ENCODE measurements at places on chromosomes 12 and 14.
A peak's percentile ranks its signal among the peaks of the same experiment; 100 is the strongest.

DNA sequence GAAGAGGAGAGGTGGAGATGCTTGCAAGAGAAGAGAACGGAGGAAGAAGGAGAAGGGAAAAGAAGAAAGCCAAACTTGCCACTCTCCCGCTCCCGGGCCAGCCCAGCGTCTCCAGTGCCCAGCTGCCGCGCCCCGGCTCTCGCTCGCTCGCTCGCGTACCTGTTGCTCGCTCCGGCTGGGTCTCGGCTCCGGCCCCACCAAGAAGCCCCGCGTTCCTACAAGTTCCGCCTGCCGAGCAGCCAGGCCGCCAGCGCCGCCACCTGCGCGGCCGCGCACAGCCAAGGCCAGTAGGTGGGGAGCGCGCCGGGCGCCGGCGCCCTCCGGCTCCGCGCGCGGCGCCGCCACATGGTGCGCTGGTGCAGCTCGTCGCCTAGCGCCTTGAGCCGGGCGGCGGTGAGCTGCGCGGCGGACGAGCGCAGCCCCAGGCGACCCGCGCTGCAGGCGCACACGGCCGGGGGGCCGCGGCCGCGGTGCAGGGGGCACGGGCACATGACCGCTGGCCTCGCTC lies 370 bp downstream of the HRK start:
- DNase-seq = no peak

- no peak for DNase-seq
Measured at GRCh38 chr14:104373055-104373854, 206.3 kb upstream of the C14orf180 start.

GRCh38 chr12:1380171-1380851 lies 214.1 kb downstream of the FBXL14 start:
- DNase-seq = no peak

DNA sequence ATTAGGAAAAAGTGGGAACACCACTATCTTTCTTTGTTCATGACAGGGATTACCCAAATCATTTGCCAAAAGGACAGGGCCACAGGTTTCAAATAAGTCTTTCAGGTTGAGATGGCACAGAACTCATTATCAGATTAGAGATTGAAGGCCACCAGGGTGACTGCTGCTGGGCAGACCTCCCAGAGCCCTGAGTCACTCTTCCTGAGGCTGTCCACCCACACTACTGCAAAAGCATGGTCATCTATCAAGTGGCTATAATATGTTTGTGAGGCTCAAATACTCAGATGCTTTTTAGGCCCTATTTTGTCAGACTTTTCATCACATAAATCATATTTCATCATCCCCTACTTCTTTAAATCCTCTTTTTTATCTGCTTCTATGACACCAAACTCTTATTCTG lies 155.3 kb upstream of the CCDC196 start:
- no peak for DNase-seq

GRCh38 chr14:77369285-77369684 lies 7.6 kb downstream of the TMED8 start:
- DNase-seq = no peak

DNA sequence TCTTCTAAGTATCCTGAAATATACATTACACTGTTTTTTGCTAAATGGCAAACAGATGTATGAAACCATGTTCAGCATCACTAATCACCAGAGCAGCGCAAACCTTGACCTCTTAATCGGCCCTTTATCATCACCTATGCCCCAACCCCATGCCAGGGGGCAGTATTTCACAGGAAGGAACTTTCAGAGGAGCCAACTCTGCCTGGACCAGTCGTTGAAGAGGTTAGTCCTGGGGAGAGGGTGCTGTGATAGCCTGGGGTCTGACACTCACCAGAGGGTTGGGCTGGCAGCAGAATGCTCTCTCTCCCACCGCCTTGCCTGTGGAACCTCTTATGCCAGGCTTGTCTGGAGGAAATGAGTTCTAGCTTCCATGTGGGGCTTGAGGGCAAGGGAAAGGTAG lies 411.7 kb downstream of the TMEM117 start:
- DNase-seq = peak; percentile 95

DNA sequence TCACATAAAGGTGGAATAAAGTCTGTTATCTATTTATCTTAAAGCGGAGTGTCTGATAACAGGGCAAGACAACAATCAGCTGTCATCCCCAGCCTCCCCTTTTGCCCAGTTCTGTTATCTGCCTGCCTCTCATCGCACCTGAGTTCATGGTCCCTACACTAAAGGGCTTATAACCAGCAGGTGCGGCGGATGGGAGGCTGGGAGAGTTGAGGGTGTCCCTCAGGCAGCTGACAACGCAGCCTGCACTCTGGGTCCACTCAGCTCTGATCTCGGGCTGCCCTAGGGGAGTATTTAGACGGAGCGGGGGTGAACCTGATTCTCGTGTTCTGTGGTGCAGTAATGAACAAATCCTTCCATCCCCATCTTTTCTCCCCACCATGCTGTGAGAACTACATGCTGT lies 34.0 kb upstream of the JDP2 start:
- no peak for DNase-seq

GRCh38 chr14:20632448-20632830 lies 9.1 kb downstream of the OR6S1 start:
- no peak for DNase-seq

DNA sequence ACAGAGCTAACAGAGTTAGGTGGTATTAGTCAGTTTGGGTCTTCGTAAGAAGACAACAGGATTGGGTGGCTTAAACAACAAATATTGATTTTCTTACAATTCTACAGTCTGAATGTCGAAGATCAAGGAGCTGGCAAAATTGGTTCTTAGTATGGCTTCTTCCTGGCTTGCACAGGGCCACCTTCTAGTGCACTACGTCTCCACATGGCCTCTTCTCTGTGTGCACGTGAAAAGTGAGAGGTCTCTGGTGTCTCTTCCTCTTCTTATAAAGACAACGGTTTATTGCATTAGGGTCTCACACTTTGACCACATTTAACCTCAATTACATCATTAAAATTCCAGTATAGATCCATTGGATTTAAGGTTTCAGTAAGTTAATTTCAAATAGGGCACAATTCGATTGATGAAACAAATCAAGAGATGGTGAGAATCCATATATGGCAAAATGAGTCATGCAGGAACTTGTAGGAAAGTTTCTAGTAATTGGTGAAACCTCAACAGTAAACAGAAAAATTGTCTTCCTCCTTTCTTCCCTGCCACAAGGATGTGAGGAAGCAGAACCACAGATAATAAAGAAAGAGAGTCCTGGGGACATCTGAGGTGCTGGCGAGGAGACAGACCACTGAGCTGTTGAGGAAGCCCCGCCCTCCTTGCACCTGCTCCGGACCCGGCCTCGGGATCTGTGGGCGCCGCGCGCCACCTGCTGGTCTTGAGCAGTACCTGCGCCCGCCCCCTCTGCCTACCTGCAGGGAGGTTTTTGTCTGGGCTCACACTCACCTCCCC lies 846.7 kb downstream of the TMEM121 start:
- DNase-seq = peak; percentile 53

DNA sequence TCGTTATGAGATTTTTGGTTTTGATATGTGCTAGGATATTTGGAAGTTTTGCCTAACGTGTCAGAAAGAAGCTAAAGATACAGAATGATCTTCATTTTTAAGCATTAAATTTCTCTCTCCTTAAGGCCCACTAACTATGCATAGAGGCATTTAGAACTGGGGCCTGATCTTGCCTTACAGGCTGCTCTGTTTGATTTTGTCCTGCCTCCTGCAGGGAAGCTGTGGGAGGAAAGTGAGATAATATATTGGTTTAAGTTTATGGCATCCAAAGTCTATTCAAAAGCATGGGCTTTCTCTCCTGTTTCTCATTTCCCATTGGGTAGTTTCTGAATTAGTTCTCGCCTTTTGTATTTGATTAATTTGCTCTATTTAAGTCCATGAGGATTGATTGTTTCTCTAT lies 250.3 kb upstream of the FBXO33 start:
- DNase-seq = no peak

All from SJSA1 (cell line).